ENCODE measurements at places on chromosomes 7 and 10.

- DNase-seq: peak; percentile 46
Observed at GRCh38 chr7:73995330-73995729, 32.6 kb upstream of the ELN start.

DNA sequence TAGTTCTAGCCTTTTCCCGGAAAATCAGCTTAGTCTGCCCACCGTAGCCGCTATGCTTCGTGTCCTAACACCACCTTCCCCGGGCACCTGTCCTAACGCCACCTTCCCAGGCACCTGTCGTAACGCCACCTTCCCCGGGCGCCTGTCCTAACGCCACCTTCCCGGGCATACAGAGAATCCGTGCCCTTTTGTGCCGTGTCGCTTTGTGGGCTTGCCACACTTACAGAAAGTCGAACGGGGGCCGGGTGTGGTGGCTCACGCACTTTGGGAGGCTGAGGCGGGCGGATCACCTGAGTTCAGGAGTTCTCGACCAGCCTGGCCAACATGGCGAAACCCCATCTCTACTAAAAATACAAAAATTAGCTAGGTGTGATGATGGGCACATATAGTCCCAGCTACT, 73.6 kb upstream of the DNAJB6 start:
- no peak for DNase-seq

DNA sequence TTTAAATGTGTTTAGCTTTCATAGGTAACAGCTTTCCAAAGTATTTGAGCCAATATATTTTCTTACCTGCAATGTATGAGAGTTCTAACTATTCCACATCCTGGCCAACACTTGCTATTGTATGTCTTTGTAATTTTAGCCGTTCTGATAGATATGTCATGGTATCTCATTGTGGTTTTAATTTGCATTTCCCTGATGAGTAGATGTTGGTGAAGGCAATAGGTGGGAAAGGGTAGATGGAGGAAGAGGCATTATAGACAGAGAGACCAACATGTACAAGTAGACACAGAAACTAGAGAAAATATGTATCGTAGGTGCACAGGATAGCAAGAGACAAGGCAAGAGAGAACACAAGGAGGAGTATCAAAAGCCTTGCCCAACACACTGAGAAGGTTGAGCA, 54.8 kb upstream of the CCDC71L start:
- DNase-seq: no peak

GRCh38 chr10:69506834-69507713, 55.8 kb downstream of the TSPAN15 start:
- no peak for DNase-seq

GRCh38 chr7:130369110-130369711, 11.1 kb upstream of the CPA1 start:
- DNase-seq: no peak

DNA sequence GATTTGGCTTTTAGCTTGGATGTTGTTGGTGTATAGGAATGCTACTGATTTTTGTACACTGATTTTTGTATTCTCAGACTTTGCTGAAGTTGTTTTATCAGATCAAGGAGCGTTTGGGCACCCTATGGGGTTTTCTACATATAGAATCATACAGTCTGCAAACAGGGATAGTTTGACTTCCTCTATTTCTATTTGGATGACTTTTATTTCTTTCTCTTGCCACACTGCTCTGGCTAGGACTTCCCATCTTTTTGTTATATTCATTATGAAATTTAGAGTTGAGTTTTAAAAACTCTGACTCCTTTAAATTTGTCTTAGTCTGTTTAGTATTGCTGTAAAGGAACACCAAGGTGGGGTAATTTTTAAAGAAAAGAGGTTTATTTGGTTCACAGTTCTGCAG, 4.7 kb downstream of the ZNF786 start:
- DNase-seq: no peak

DNA sequence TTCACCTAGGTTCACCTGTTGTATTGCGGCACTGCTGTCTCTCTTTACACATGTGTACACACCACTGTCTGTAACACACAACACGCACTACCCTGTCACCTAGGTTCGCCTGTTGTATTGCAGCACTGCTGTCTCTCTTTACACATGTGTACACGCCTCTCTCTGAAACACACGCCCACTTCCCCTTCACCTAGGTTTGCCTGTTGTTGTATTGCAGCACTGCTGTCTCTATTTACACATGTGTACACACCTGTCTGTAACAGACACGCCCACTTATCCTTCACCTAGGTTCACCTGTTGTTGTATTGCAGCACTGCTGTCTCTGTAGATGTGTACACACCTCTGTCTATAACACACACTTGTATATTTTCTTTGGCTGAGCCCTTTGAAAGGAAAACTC, 51.5 kb downstream of the WDR37 start:
- DNase-seq: no peak

DNA sequence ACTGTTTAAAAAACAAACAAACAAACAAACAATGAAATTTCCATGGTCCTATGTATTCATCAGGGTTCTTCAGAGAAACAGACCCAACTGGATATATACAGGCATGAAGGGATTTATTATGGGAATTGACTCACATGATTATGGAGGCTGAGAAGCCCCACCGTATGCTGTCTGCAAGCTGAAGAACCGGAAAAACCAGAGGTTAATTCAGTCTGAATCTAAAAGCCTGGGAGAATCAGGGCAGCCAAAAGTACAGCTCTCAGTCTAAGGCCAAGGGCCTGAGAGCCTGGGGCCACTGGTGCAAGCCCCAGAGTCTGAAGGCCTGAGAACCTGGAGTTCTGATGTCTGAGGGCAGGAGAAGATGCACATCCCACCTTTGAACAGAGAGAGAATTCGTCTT, 163.5 kb downstream of the MDFIC start:
- no peak for DNase-seq

DNA sequence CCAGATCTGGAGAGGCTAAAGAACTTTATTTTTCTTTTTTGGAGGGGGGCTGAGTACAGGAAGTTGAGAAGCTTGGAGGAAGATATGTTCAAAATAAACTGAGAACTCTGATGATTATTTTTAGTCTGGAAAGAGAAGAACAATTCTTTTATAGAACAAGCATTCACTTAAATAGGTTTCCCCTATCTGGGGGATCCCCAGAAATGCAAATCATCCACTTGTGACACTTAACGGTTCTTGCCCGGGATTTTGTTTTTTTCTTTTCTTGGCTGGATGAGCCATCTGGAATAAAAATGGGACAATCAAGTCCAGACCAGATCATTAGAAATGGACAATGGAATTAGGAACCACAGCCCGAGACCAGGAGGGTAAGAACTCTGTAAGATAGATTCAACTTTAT, 95.9 kb upstream of the EGR2 start:
- no peak for DNase-seq

DNA sequence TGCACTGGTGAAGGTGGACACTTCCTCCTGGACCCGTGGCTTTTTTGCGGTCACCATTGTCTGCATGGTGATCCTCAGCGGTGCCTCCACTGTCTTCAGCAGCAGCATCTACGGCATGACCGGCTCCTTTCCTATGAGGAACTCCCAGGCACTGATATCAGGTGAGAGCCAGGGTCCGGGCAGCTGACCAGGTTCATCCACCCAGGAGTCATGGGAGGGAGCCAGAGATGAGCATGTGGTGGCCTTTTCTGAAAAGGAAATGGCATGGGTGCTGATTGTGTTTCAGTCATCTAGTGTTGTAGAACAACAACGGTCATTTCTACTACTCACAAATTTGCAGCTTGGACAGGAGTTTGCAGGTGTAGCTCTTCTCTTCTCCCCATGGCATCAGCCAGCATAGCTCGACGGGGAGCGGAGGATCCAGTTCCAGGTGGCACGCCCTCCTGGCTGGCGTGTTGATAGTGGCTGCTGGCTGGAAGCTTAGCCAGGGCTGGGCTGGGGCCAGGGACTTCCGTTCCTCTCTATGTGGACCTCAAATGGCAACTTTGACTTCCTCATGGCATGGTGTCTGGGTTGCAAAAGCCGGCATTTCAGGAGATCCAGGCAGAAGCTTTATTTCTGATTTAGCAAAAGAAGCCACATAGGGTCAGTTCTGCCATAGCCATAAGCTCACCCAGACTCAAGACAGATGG, 32.7 kb downstream of the SLC29A3 start:
- DNase-seq: no peak

DNA sequence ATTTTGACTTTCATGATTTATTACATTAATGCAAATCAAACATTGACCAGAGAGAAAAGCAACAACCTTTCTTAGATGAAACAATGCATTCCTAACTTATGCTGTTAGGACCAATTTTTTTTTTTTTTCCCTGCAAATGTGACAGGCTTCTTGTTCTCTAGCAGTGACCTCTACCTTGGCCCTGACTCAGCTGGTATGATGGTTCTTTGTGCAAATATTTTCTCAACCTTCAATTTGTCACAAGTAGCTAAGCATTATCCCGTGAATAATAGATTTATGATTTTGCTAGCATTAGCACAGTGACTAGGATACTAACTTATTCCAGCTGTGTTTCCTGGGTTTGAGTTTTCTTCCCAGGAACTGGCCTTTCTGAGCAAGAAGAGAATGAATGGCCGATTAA, 64.9 kb downstream of the PPP1R9A start:
- DNase-seq: no peak

DNA sequence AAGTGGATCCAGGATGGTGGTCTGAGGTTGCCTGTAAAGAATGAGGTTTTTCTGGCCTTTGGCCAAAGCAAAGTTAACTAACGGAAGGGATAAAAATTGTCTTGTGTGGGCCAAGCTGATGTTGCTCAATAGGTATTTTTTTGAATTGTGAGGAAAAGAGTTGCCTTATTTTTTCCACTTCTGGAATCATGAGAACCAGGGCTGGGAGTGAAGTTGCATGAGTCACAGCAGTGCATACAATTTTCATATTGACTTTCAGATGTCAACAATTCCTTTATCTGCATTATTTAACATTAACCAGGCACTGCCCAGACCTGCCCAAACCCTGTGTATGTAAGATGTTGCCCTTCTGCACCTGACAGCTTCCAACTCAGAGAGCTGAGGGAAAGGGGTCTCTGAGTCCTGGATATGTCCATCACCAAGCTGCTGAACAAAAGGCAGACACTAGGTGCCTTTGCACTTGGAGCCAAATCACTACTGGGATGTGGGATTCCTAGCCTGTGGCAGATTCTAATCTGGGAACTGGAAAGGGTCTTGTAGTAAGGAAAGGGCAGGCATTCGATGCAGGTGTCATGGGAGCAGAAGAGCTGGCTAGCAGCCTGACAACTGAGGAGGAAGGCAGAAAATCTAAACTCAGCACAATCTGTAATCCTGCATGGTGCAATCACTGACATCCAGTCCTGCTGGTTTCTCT, 52.3 kb upstream of the SLC35B4 start:
- DNase-seq: peak; percentile 51

DNA sequence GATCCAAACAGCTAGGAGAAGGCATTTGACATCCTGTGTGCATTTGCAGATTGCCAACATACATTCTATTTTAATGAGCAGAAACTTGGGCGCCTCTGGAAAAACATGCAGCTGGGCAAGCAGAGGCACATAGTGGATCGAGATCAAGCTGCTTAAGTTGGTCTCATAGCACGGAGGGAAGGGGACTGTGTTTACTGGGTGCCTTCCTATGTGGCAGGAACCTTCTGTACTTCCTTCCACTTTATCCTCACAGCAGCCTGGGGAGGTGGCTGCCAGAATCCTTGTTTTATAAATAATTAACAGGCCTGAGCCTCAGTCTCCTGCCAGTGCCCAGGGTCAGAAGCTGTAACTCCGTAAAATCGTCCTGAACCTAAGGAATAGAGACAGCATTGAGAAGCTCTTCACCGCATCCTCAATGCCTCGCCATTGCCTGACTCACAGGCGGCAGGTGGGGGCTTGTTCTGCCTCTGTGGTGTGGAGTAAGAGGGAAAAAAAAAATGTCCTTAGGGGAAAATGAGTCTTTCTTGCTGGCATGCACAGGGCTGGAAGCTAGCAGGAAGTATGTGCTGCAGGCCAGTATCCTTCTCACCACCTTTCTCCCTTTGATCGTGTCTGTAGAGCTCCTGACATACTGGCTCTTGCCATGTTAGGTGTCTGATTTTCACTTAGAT, 6.2 kb downstream of the VWA2 start:
- DNase-seq: no peak

GRCh38 chr7:41879403-41879802, 176.5 kb upstream of the INHBA start:
- no peak for DNase-seq

All from AG04449 (cell line).